ENCODE measurements at places on chromosomes 13 and 19. TPM values are rescaled to one million over a fixed set of nuclear protein-coding genes. Genes with fewer than 3 reads are reported as not detected.
A peak's percentile ranks its signal among the peaks of the same experiment; 100 is the strongest.

The TEAD2 gene
- 48.0 TPM for polyA plus RNA-seq

The MBD3 gene
- polyA plus RNA-seq: 96.2 TPM

The SIGLEC14 gene
- 0.75 TPM for polyA plus RNA-seq

- DNase-seq: peak; percentile 100
Observed at GRCh38 chr19:12400633-12401502, at the start of gene ZNF799. TSS of gene ZNF799 (minus strand) at chr19:12401271. CDS start at chr19:12401070, 201 bp downstream.

DNA sequence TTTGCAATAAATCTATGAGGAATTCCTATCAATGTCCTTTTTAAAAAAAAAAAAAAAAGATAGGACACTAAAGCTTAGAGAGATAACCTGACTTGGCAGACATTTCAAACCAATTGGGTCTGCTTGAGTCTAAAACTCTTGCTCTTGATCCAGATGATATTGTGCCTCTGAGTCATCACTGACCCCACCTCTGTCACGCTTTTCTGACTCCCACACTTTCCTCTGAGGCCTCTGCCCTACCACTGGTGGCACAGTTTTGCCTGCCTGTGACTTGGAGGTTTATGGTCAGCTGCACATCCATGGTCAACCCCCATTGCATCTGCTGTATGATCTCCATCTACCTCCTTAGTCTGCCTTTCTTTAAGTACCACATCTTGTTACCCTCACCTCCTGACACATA is 328.7 kb downstream of the SPRY2 start:
- no peak for DNase-seq

DNA sequence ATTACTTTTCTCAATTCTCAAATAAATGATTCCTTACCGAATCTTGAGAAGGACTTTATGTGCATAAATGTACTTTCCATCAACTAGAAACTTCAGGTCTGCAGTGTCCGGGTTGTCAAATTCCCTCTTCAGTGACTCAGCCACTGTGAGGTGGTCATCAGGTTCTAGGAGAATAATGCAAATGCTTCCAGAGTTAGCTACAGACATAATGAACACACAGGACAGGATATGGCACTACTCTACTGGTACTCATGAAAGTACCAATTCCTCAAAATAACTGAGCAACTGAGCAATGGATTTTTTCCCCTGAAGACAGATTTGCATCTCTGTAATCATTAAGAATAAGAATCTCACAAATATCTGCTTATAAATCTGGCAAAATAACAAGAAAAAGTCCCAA is 31.2 kb downstream of the RCBTB2 start:
- DNase-seq: no peak

All from right cardiac atrium (tissue), 5 donors.